ENCODE measurements at places on chromosomes 1 and 21. TPM values are rescaled to one million over a fixed set of nuclear protein-coding genes. Genes with fewer than 3 reads are reported as not detected.

Gene KCNJ9
- not detected for total RNA-seq

Gene TACSTD2
- total RNA-seq, result not detected

Gene PRELP
- total RNA-seq, result not detected

Gene TAL1
- total RNA-seq, result 0.13 TPM

Gene BTBD8
- 2.9 TPM for total RNA-seq

Gene SPOCD1
- 1.5 TPM for total RNA-seq

Gene AJAP1
- not detected for total RNA-seq

Gene ZSWIM5
- 2.6 TPM for total RNA-seq

Gene CHIA
- not detected for total RNA-seq

Gene TLCD4
- total RNA-seq, result 24.6 TPM

Gene TMEM269
- not detected for total RNA-seq

- DNase-seq, result no peak
Observed at GRCh38 chr1:20740781-20741180, 8.3 kb upstream of the SH2D5 start.

GRCh38 chr1:63868268-63868781 lies 94.5 kb downstream of the ROR1 start:
- DNase-seq, result peak; percentile 66

- DNase-seq, result no peak
Observed at GRCh38 chr1:87905651-87906050, 577.0 kb downstream of the LMO4 start.

- no peak for DNase-seq
Observed at GRCh38 chr1:93814795-93815340, 64.1 kb downstream of the DNTTIP2 start.

GRCh38 chr1:183836598-183836997 lies 31.7 kb downstream of the RGL1 start:
- DNase-seq, result no peak

DNA sequence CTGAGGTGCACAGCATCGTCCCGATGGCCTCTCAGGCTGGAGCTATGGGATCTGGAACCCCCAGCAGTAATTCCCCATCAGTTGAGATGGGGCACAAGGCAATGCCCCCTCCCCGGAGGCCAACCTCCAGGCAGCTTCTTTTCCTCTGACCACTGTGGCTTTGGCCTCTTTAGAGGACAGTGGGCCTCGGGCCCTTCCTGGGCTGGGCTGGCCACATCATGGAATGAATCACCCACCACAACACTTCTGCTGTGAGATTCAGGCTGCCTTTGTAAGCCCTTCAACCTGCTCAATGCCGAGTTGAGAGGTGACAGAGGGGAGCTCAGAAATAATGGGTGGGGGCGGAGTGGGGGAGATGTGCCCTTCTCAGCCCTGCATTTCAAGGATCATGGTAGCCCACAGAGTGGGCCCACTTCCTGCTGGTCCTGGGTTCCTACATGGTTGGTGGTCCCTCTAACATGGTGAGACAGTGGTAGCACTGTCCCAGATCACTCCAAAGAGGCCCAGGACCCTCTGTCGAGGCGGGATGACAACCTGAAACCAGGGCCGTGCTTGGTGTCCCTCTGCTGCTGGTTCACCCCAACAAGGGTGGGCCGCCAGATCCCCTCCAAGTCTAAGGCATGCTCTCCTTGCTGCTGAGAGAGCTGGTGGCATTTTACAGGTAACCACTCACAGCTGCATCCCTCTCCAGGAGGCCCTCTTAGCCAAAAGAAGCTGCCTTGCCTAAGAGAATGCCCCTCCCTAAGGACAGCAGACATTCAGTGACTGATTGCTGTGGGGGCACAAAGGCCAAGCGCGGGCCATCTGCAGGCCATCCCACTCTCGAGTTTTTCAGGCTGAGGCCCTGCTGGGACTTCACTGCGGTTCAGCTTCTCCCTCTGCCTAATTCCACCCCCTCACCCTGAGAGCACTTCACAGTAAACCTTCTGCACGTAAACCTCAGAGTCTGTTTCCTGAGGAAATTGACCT lies 29.7 kb upstream of the EVA1B start:
- no peak for DNase-seq

DNA sequence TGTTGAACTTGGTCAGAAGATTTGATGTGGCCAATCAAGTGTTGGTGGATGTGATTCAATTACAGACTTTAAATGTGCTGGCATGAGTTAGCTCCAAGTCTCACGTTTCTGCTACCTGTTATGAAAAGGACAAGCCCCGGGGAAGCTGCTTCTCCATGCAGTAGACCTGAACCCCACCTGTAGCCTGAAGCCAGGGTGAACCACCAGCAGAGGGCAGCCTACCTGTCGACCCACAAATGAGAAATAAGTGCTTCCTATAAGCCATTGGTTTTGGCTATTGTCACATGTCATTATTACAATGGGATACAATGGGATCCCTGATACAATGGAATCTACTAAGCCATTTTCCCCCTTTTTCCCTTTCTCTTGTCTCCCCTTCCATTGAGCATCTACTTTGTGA lies 230.2 kb downstream of the PRDM2 start:
- peak; percentile 25 for DNase-seq

DNA sequence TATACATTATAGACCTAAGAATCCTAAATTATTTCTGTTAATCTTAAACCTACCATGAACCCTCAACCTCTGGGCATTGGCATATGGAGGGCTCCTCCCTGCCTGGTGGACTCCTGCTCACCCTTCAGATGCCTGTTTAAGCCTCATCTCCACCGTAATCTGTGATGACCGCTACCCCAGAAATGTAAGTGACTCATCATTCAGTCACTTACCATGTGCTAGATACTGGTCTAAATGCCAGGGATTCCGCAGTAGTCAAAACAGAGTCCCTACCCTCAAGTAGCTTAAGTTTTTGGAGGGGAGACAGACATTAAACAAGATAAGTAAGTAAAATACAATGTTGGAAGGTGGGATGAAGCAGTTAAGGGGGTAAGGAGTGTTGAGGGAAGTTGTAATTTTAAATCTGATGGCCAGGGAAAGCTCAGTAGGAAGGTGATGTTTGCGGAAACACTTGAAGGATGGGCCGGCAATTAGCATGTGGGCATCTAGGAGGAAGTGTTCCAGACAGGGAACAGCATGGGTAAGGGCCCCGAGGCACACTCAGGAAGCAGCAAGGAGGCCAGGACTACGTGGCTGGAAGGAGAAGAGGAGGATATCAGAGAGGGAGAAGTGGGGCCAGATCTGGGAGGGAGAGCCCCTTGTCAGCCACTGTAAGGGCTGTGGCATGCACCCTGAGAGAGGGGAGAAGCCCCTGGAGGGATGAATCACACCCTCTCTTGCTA lies 141.7 kb upstream of the HOOK1 start:
- no peak for DNase-seq

DNA sequence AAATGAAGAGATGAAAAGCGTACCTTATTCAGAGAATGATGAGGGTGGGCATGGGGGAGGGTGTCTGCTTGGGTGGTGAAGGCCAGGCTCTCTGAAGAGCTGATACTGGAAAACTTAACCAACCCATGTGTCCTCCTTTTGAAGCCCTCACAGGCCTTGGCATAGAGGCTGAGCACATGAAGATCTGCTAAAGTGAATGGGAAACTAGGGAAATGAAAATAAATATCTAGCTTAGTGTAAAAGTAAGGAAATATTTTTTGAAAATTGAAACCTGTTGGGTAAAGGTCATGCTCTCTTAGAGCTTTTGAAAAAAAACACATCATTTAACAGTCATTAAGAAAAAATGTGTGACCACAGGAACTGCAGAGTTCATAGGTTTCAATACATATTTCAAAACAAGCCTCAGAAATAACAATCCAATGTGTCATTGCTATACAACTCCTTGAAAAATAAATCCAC lies 40.5 kb upstream of the RALGPS2 start:
- peak; percentile 10 for DNase-seq

DNA sequence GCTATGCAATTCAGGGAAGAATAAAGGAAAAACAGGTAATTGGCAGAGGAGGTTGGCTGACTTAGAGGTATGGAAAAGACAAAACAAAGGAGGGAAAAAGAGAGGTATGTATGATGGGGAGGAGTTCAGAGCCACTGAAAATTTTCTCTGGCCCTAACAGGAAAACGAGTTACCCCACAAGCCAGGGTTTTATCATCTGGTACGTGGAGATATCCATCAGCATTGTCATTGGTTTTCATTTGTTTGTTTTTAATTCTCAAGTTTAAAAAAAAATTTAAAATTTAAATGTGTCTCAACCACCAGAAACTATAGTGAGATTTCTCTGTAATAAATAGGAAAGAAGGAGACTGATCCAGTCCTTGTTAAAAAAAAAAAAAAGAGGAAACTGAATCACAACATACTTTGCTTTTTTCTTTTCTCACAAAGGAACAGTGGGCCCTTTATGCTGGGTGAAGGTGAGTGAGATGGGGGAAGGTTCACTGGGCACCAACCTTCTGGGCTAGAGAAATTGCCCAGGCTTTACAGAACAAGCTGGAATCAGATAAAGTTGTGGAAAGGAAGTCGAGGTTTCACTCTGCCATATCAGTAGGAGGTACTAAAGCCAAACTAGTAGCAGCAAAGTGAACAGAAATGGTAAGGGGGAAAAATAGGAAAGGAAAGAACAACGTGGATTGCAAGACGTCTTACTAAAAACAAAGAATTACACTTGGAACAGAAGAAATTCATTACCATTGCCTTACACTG lies 2.7 kb downstream of the IFNAR2 start:
- DNase-seq, result peak; percentile 31

DNA sequence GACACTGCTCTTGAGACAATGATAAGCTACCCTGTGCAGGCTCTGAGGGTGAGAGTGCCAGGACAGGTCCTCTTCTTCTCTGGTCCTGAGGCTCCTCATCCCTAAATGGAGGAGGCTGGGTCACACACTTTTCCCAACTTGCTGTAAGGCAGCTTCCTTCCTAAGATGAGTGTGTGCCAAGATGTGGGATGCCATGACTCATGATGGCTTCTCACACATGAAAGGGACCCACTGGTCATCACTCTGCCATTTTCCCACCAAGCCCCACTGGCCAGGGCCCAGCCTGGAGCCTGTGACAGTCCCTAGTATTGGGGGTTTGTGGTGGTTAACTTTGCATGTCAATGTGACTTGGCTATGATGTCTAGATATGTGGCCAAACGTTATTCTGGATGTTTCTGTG lies 54.4 kb downstream of the CNIH3 start:
- no peak for DNase-seq

GRCh38 chr1:175514387-175514953 lies 228.9 kb downstream of the TNR start:
- no peak for DNase-seq

- no peak for DNase-seq
Observed at GRCh38 chr1:245550720-245551043, 395.9 kb downstream of the KIF26B start.

GRCh38 chr1:67823615-67824014 lies 9.7 kb downstream of the GNG12 start:
- DNase-seq, result no peak

- no peak for DNase-seq
Observed at GRCh38 chr1:37031429-37031828, 2.9 kb downstream of the GRIK3 start.

DNA sequence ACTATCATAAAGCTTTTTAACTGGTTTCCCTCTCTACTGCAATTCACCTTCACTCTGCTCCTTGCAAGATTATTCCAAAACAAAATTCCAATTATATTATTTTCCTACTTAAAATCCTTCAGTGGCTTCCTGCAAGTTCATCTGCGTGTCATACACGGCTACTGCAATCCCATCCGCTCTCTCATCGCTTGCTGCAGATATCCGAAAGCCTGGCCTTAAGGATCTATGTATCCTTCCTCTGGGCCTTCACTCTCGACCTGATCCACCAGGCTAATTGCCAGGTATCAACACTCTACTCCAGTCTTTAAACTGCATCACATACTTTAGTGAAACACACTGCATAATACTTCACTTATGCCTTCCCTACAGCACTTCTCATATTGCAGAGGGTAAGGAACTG lies 44.0 kb downstream of the VAV3 start:
- no peak for DNase-seq

- DNase-seq, result no peak
Observed at GRCh38 chr1:59766227-59766855, 48.4 kb upstream of the HOOK1 start.

GRCh38 chr1:40810927-40811326 lies 27.3 kb downstream of the KCNQ4 start:
- DNase-seq, result no peak

GRCh38 chr1:230930986-230931385 lies 47.7 kb downstream of the TTC13 start:
- DNase-seq, result no peak

GRCh38 chr1:86993269-86993985 lies 79.0 kb downstream of the HS2ST1 start:
- DNase-seq, result no peak

DNA sequence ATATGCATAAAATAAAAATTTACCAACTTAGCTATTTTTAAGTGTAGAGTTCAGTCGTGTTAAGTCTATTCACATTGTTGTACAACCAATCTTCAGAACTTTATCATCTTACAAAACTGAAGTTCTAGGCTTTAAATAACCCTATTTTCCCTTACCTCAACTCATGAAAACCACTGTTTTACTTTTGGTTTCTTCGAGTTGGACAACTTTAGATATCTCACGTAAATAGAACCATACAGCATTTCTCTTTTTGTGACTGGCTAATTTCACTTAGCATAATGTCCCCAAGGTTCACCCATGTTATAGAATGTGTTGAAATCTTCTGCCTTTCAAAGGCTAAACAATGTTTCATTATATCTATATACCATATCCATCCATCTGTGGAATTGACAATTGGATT lies 819.0 kb upstream of the ADGRL4 start:
- no peak for DNase-seq

DNA sequence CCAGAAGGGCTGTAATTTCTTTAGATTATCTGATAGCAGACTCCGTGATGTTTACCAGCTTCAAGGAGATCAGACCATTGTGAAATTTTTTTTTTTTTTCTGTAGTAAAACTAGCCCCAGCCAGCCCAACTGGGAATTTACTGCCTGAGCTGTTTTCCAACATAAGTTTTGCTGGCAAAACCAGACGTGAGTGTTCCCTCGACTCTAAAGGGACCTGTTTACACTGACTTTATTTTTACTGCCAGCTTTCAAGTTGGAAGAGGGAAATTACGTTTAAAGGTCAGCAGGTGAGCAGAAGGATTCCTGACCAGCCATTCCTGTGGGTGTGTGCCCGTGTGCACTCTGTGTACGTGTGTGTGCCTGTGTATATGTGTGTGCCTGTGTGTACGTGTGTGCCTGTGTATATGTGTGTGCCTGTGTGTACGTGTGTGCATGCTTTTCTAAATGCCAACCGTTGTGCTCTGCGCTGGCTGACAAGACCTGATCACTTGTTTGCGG lies 374 bp downstream of the MAB21L3 start:
- no peak for DNase-seq

Measured in SK-MEL-5 (cell line).